ENCODE measurements at places on chromosomes 5 and 9.
A peak's percentile ranks its signal among the peaks of the same experiment; 100 is the strongest.

GRCh38 chr5:138542180-138542955, 668 bp downstream of the ETF1 start:
- no peak for DNase-seq

DNA sequence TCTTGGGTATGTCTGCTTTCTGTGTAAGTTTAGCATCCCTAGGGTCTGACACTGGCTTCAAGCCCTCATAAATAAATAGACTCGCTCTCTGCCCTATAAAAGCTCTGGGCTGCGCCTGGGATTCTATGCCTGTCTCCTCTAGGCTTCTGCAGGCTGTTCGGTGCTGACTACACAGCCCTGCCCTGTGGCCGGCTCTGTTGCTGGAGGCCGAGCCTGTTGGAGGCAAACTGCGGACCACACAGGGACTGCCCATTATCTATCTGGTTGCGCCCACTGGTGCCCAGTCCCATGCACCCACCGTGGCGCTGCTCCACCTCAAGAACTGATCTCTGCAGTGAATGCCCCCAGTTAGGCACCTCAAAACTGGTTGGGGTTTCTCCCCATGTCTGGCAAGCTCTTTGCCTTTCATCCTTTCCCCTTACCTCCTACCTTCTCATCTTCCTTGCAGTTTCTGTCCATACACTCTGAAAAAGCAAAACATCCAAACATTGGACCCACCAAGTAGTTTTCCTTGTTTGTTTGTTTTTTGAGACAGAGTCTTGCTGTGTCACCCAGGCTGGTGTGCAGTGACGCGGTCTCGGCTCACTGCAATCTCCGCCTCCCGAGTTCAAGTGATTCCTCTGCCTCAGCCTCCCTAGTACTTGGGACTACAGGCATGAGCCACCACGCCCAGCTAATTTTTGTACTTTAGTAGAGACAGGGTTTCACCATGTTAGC, 207.2 kb downstream of the ERCC6L2 start:
- DNase-seq: no peak

GRCh38 chr9:124831642-124832364, 21.5 kb upstream of the WDR38 start:
- DNase-seq: no peak

DNA sequence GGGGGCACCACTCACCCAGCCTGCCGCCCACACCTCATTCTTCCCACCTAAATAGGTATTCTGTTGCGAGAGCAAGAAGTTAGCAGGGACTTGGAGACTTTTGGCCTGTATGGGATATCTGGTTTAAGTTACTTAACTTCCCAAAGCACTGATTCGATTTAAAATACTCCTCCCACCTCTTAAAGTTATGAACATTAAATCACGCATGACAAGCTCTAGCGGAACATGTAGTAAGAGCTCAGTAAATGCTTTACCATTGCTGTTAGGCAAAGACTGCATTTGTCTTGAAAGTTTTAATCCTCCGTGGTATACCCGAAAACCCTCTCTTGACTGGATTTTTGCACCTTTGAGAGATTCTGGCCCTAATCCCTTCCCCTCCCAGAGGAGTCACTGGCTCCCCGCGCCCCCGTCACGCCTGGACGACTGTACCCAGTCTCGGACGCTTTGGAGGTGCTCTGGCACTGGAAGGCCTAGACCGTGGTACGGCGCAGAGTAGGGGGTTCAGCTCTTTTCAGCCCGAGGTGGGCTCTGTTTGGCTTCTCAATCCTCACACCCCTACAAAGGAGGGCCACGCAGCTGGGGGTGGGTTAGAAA, 4.4 kb downstream of the GDNF start:
- DNase-seq: no peak

DNA sequence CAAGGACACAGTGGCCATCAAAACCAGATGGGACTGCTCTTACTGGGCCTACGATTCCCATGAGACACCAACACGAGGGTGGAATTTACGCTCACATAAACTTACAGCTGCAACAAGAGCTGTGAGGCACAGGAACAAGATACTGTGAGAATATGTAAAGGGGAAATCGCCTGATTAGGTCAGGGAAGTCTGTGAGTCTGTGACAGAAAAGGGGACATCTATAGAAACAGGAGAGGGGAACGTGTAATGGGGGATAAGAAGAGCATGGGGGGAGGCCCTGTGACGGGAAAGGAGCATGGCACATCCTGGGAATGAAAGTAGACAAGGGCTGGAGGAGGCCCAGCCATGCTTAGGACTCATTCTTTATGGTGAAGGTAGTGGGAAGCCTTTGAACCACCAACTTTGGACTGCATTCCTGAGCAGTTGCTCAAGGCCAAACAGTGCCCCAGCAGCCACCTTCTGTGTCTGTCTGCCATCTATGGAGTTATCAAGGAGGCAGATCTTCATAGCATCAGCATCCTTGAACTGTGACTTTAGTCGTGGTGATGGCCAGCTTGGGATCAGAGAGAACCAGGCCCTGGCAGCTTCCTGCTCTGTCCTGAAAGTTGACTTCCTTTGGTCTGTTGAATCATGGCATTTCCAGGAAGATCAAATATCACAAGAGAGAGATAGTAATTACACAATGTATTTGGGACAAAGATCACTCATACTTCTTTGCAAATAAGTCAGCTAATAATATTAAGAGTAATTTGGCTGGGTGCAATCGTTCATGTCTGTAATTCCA, 87.9 kb upstream of the FAM169A start:
- DNase-seq: peak; percentile 28

GRCh38 chr5:96563816-96564215, 98.4 kb upstream of the CAST start:
- no peak for DNase-seq

- DNase-seq: no peak
These were observed 68.8 kb downstream of the SLC44A1 start for GRCh38 chr9:105313238-105313637.

GRCh38 chr9:18331808-18332209, 142.1 kb upstream of the ADAMTSL1 start:
- DNase-seq: no peak

All from mesenchymal stem cell (in vitro differentiated cells and primary cell).